ENCODE measurements at places on chromosomes 1 and 21. TPM values are rescaled to one million over a fixed set of nuclear protein-coding genes. Genes with fewer than 3 reads are reported as not detected.

Gene GPATCH2
- polyA plus RNA-seq: 11.1 TPM

Gene KIF2C
- polyA plus RNA-seq: 14.3 TPM

Gene KCNC4
- 0.36 TPM for polyA plus RNA-seq

Gene OLFML3
- polyA plus RNA-seq: 105 TPM

Gene APCS
- not detected for polyA plus RNA-seq

Gene TBX15
- not detected for polyA plus RNA-seq

Gene PPIAL4G
- polyA plus RNA-seq: not detected

Gene SDC3
- polyA plus RNA-seq: 21.7 TPM

Gene PHC2
- 47.1 TPM for polyA plus RNA-seq

Gene SPATA1
- 0.81 TPM for polyA plus RNA-seq

Gene LCE4A
- not detected for polyA plus RNA-seq

Gene CLEC20A
- polyA plus RNA-seq: not detected

Gene PLEKHA6
- 6.8 TPM for polyA plus RNA-seq

Gene ADAMTS4
- polyA plus RNA-seq: 0.72 TPM

Gene VHLL
- polyA plus RNA-seq: not detected

Gene CD53
- not detected for polyA plus RNA-seq

Gene CR1L
- polyA plus RNA-seq: not detected

Gene PROK1
- not detected for polyA plus RNA-seq

Gene MFAP2
- polyA plus RNA-seq: 43.9 TPM

Gene SPRR2E
- polyA plus RNA-seq: not detected

Gene ADCY10
- polyA plus RNA-seq: 0.11 TPM

Gene CTSS
- polyA plus RNA-seq: 7.1 TPM

Gene KIAA0040
- not detected for polyA plus RNA-seq

Gene IGFN1
- 0.01 TPM for polyA plus RNA-seq

Gene PAPPA2
- polyA plus RNA-seq: 0.29 TPM

Gene RNU11
- polyA plus RNA-seq: not detected

Gene HSF2BP
- polyA plus RNA-seq: 1.0 TPM

Gene RIPPLY3
- polyA plus RNA-seq: not detected

Gene TMEM200B
- 9.8 TPM for polyA plus RNA-seq

Gene SERPINC1
- 0.16 TPM for polyA plus RNA-seq

Gene DOCK7
- 111 TPM for polyA plus RNA-seq

Gene VWA5B1
- not detected for polyA plus RNA-seq

Gene CCSAP
- 3.2 TPM for polyA plus RNA-seq

Gene TENT5C
- polyA plus RNA-seq: 30.6 TPM

Gene CRYBG2
- polyA plus RNA-seq: not detected

Gene HMGCS2
- polyA plus RNA-seq: not detected

Gene CNR2
- not detected for polyA plus RNA-seq

Gene LCE1E
- polyA plus RNA-seq: not detected

Gene ELK4
- polyA plus RNA-seq: 8.6 TPM

Gene AMY2A
- polyA plus RNA-seq: not detected

Gene AGT
- polyA plus RNA-seq: 6.2 TPM

Gene SYCP1
- polyA plus RNA-seq: not detected

Gene AMY1C
- polyA plus RNA-seq: not detected

Gene MMEL1
- polyA plus RNA-seq: 0.10 TPM

Gene NID1
- polyA plus RNA-seq: 137 TPM

Gene FAM72C
- polyA plus RNA-seq: 1.0 TPM

Gene KLF17
- polyA plus RNA-seq: 0.21 TPM

Gene CLDN8
- not detected for polyA plus RNA-seq

Gene CRP
- polyA plus RNA-seq: not detected

Gene SLC45A1
- 2.4 TPM for polyA plus RNA-seq
